ENCODE measurements at places on chromosomes 4 and X.

- H3K4me3 ChIP-seq: no peak overlapping the region
- H3K27me3 ChIP-seq: peaks cover 58% of the 10 kb centered on the region
- no peak for ATAC-seq
- H3K27ac ChIP-seq: no peak overlapping the region
Measured at GRCh38 chr4:620201-620600, 5.2 kb upstream of the PDE6B start.

DNA sequence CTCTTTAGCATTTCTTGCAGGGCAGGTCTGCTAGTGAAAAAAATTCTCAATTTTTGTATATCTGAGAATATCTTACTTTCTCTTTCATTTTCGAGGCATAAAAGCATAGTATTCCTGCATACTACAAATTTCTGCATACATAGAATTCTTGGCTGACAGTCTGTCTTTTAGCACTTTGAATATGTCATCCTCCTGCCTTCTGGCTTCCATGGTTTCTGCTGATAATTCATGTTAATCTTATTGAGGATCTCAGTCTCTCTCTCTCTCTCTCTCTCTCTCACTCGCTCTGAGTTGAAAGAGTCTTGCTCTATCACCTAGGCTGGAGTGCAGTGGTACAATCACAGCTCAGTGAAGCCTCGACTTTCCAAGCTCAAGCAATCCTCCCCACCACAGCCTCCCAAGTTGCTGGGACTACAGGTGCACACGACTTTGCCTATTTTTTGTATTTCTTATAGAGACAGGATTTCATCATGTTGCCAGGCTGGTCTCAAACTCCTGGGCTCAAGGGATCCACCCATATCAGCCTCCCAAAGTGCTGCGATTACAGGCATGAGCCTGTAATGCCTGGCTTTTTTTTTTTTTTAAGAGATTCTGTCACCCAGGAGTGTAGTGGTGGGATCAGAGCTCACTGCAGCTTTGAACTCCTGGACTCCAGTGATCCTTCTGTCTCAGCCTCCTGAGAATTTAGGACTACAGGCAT is 161.3 kb downstream of the FNIP2 start:
- no peaks in the 10 kb centered on the region for H3K36me3 ChIP-seq
- no peaks in the 10 kb centered on the region for H3K4me1 ChIP-seq
- no peaks in the 10 kb centered on the region for H3K27me3 ChIP-seq
- no peak overlapping the region for H3K27ac ChIP-seq

DNA sequence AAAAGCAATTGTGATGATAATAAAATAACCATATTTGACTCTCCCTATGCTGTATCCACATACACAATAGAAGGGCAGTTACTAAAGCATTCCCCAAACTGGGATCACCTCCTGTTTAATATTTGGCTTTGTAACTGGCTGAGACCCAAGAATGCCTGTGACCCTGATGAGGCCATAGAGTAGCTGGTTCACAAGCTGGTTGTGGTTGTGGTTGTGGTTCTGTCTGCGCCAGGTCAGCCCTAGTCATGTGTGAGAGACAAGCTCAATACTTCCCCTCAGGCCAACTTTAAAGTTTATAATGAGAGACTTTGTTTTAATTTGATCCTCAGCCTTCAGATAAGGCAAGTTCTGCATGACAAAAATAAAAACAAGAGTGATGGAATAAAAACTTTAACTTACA is 209.9 kb downstream of the PARM1 start:
- H3K4me3 ChIP-seq: no peak overlapping the region
- no peaks in the 10 kb centered on the region for H3K27me3 ChIP-seq
- H3K27ac ChIP-seq: no peak overlapping the region
- ATAC-seq: no peak

DNA sequence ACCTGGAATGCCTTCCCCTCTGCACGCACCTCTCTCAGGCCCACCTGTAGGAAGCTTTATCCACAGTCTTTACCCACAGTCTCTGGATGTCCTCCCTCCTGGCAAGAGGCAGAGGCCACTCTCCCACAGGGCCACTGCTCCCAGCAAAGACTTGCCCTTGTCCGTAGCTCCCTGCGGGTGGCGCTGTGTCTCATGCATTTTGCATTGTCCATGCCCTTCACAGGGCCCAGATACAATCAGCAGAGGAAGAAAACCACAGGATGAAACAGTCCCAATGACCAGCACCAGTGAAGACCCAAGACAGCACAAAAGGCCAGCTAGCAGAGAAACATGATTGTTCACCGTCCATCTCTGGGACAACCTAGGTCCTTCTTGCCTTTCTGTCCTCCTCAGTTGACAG is 2.1 kb upstream of the NSG1 start:
- H3K4me1 ChIP-seq: no peaks in the 10 kb centered on the region
- no peak overlapping the region for H3K27ac ChIP-seq
- peaks cover 81% of the 10 kb centered on the region for H3K27me3 ChIP-seq
- ATAC-seq: no peak

- H3K4me3 ChIP-seq: no peak overlapping the region
- H3K27me3 ChIP-seq: no peaks in the 10 kb centered on the region
- H3K4me1 ChIP-seq: no peaks in the 10 kb centered on the region
Measured at GRCh38 chr4:173005912-173006633, 162.5 kb upstream of the GALNT7 start.

DNA sequence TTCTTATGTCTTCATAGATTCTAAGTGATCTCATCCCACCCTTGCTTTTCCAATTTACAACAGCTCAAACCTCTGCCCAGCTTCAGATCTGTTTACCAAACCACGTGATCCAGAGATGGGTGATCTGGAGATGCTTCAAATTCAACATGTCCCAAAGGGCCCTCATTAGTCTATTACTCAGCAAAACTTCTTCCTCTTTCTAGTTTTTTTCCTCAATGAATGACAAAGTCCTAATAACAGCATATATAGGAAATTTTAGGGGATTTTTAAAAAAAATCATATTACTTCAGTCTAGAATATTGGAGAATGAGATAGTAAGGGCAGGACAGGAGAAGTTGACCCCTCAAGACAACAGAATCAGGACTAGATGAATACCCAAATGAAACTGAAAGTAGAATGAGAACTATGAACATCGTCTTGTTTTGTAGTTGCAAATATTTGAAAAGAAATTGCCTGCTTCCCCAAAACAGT is 127.1 kb downstream of the CFAP299 start:
- H3K4me3 ChIP-seq: no peak overlapping the region
- no peaks in the 10 kb centered on the region for H3K27me3 ChIP-seq
- H3K4me1 ChIP-seq: no peaks in the 10 kb centered on the region
- no peaks in the 10 kb centered on the region for H3K36me3 ChIP-seq
- ATAC-seq: no peak

DNA sequence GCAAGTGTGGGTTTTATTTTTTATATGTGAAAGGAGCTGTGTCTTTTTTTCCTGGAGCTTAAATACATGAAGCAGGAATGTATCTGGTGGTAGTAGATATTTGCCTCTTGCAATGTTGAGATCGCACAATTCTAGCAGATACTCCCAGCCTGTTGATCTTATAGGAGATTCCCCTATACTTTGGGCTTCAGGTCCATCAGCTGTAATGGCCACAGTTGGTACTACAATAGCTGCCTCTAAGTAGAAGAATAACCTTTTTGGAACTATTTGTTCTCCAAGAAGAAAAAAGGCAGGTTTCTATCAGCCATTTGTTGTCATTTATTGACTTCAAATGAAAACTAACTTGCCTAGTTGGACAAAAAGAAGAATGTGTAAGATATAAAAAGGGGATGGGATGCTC is 37.7 kb downstream of the LIMCH1 start:
- H3K27me3 ChIP-seq: no peaks in the 10 kb centered on the region
- H3K4me1 ChIP-seq: peaks cover 8% of the 10 kb centered on the region
- H3K4me3 ChIP-seq: no peak overlapping the region

GRCh38 chr4:5322321-5322720 is 271.0 kb downstream of the STK32B start:
- H3K4me3 ChIP-seq: no peak overlapping the region
- H3K27ac ChIP-seq: no peak overlapping the region
- H3K36me3 ChIP-seq: no peaks in the 10 kb centered on the region
- no peak for ATAC-seq
- H3K27me3 ChIP-seq: no peaks in the 10 kb centered on the region
- H3K4me1 ChIP-seq: no peaks in the 10 kb centered on the region

DNA sequence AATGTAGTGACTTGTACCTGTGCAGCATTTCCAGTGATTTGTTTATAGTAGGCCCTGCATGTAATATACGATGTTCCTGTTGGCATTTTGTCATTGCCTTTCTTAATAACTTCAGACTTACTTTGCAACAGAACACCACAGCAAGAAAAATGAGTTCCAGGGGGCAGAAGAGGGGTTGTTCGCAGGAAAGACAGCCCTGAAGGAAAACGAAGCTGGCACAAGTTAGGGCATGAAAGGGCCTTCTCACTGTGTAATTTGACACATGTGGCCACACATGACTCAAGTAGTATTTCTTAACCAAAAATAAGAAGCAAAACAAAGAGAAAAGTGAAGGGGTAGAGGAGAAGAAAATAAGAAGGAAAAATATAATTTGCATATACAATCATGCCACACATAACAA is 265.8 kb upstream of the SMIM31 start:
- no peak overlapping the region for H3K4me3 ChIP-seq
- ATAC-seq: no peak
- H3K27me3 ChIP-seq: no peaks in the 10 kb centered on the region

DNA sequence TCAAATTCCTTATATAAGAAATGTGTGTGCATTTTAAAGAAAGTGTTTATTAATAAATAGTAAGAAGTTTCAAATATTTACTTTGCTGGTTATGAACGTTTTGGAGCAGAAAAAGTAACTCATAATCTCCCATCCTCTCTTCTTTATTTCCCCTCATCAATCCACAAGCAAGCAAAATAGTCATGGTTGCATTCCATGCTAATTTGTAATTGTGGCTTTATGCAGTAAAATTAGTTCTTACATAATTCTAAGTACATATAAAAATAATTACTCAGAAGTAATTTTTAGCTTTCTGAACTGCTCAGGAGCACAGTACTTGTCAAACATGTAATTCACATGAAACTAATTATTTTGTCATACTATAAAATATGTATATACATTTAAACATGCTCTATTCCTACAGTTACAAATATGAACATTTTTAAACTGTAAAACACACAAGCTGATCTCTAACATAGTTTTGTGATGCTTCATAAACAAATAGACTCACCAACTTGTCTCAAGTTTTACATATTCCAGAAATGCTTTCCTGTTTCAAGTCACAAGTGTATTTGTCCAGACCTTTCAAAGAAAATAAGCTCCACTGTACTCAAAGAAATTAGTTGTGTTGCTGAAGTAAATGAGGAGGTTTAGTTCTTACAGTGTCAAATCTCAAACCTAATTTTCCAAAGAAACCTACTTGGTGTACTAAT is 218.9 kb downstream of the PABPC4L start:
- no peaks in the 10 kb centered on the region for H3K36me3 ChIP-seq
- ATAC-seq: no peak
- H3K27ac ChIP-seq: no peak overlapping the region
- H3K4me3 ChIP-seq: no peak overlapping the region

DNA sequence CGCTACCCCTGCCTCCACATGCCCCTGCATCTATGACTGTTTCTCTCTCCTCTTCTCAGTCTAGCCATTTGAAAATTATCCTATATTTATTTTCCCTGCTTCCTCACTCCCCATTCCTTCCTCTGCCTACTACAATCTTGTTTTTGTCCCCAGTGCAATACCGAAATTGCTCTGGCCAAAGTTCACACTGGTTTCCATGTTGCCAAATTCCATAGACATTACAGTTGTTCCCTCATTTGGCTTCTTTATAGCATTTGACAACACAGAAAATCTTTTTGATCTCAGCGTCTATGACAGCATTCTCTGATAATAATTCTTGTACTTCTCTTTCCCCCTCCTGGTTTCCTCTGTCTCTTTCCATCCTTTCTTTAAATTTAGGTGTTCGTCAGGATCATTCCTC is 99.4 kb downstream of the GPR82 start:
- H3K27ac ChIP-seq: no peak overlapping the region
- no peak for ATAC-seq
- H3K27me3 ChIP-seq: no peaks in the 10 kb centered on the region
- no peaks in the 10 kb centered on the region for H3K36me3 ChIP-seq
- H3K4me3 ChIP-seq: no peak overlapping the region

- H3K36me3 ChIP-seq: no peaks in the 10 kb centered on the region
- H3K27me3 ChIP-seq: no peaks in the 10 kb centered on the region
- ATAC-seq: no peak
Measured at GRCh38 chrX:44667771-44668170, 125.1 kb upstream of the FUNDC1 start.

DNA sequence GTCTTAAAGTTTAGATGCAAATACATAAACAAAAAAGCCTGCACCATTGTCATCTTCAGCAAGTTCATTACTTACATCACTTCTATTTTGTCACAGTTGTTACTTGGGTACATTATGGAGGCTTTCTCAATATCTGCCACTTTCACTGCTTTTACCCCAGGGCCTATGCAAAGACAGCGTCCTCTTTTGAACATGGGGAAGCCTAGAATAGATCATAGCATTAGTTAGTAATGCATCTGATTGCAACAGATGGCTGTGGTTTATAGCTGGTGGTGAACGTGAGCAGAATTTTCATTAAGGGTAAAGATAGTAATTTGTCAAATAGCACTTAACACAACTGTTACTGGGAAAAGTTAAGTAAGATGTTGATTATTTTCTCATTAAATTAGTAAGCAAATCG is 729 bp downstream of the CXCL11 start:
- H3K36me3 ChIP-seq: no peaks in the 10 kb centered on the region
- no peaks in the 10 kb centered on the region for H3K4me1 ChIP-seq
- peaks cover 5% of the 10 kb centered on the region for H3K27me3 ChIP-seq
- no peak for ATAC-seq
- no peak overlapping the region for H3K4me3 ChIP-seq

DNA sequence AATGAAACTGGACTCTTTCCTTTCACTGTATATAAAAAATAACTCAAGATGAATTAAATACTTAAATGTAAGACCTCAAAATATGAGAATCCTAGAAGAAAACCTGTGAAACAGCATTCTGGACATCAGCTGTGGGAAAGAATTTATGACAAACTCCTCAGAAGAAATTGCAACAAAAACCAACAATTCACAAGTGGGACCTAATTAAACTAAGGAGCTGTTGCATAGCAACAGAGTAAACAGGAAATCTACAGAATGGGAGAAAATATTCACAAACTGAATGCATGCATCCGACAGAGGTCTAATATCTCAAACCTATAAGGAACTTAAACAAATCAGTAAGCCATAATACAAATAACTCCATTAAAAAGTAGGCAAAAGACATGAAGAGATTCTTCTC is 851.7 kb upstream of the PCDH10 start:
- H3K4me3 ChIP-seq: no peak overlapping the region
- H3K27me3 ChIP-seq: no peaks in the 10 kb centered on the region
- H3K36me3 ChIP-seq: no peaks in the 10 kb centered on the region
- H3K4me1 ChIP-seq: no peaks in the 10 kb centered on the region
- no peak overlapping the region for H3K27ac ChIP-seq

GRCh38 chrX:29690061-29690460 is 525.3 kb upstream of the MAGEB2 start:
- H3K4me3 ChIP-seq: no peak overlapping the region
- no peaks in the 10 kb centered on the region for H3K27me3 ChIP-seq
- H3K4me1 ChIP-seq: no peaks in the 10 kb centered on the region
- no peaks in the 10 kb centered on the region for H3K36me3 ChIP-seq

DNA sequence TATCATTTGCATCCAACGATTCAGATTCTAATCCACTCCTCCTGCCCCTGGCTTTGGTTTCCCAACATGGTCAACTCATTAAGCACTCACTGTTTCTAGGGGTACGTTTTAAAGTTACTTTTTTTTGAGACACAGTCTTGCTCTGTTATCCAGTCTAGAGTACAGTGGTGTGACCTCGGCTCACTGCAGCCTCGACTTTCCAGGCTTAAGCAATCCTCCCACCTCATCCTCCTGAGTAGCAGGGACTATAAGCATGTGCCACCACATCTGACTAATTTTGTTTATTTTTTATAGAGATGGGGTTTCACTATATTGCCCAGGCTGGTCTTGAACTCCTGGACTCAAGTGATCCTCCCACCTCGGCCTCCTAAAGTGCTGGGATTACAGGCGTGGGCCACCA is 48.9 kb downstream of the TMEM156 start:
- H3K27ac ChIP-seq: no peak overlapping the region
- H3K36me3 ChIP-seq: no peaks in the 10 kb centered on the region
- no peaks in the 10 kb centered on the region for H3K4me1 ChIP-seq
- no peak overlapping the region for H3K4me3 ChIP-seq
